ENCODE measurements at places on chromosomes 2 and 18.

DNA sequence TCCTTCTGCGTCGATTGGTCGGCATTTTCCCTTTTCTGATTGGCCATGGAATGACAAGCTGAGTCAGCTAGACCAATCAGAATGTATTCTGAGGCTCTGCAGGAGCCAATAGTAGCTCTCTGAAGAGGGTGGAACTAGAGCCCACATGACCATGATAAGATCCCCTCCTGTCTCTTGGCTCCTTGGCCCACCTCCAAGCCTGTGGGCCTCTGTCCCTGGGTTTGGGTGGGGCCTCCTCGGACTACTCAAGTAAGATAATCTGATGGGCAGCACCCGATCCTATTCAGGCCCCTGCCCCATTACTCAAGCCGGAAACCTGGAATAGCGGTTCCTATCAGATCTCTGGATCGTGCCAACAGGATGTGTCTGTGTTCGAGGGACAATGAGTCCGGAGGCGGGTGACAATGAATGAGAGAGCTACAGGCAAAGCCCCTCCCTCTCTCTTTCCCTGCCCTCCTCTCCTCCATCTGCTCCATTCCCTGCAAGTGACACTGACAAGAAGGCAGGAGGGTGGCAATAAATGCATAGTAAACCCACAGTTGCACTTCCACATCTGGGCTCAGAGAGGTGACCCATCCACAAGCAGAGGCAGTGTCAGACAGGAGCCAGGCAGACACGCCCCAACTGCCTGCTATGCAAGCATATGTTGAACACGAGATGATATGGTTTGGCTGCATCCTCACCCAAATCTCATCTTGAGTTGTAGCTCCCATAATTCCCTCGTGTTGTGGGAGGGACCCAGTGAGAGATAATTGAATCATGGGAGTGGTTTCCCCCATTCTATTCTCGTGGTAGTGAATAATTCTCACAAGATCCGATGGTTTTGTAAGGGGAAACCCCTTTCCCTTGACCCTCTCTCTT, 114.7 kb downstream of the TNS1 start:
- no peak for DNase-seq

- no peak for DNase-seq
Observed at GRCh38 chr2:40559175-40559574, 107.3 kb upstream of the SLC8A1 start.

DNA sequence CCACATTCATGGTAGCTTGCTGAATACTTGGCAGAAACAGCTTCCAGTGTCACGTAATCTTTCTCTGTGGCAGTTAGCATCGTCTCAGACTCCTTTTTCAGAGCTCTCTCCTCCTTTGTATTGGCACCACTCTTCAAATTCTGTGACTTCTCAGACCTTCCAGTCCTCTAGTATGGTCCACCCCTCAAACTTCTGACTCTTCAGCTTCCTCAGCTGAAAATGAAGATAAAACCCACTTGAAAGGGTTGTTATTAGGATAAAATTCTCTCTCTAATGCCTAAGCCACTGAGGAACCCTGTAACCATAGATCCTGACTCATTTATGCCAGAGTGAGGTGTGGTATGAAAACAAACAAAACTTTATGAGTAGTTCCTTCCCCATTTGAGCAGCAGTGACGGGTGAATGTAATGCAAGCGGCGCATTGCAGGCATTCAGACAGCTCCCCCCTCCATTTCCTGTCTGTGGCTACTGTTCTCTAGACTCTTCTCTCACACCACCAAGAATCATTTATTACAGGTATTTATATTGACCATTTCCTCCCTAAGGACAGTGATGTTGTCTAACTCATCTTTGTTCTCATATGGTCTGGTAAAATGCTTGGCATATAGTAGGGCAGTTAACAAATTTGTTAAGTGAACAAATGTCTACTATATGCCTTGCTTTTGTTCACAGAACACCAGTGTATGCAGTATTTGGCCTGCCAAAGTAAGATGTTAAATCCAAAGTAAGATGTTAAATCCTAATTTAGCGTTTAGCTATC, 35.3 kb downstream of the GALNT1 start:
- no peak for DNase-seq

GRCh38 chr2:120944575-120944974, 208.9 kb downstream of the GLI2 start:
- DNase-seq: no peak

GRCh38 chr2:893311-893710, 57.3 kb upstream of the SNTG2 start:
- no peak for DNase-seq

GRCh38 chr2:150621526-150622213, 134.2 kb upstream of the RND3 start:
- no peak for DNase-seq

GRCh38 chr2:236967499-236967783, 118.2 kb upstream of the COPS8 start:
- DNase-seq: no peak

DNA sequence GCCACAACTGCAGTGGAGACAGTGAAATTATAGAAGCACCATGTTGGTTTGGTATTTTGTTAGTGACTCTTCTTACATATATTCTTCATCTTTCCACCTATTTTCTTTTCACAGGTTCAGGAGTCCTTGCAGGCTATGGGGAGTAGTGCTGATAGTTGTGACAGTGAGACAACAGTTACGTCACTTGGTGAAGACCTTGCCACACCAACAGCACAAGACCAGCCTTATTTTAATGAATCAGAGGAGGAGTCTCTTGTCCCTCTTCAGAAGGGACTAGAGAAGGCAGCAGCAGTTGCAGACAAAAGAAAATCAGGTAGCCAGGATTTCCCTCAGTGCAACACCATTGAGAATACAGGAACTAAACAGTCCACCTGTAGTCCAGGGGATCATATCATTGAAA, 23.6 kb downstream of the ITPRID2 start:
- no peak for DNase-seq

DNA sequence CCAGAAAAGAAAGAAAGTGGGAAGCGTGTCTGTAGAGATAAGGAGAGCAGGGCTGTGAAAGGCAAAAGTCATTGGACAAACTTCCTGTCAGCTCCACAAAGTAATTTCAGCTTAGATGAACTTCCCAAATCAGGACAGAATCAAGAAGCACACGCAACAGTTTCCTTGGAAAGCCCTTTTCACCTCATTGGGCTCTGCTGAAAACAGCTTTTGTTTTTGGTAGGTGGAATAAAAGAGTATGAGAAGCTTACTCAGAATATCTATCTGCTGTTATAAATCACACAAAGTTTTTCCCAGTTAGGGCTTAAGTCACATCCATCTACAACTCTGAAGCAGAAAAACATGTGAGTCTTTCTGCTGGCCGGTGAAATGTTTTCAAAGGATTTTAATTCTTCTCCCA, 42.4 kb upstream of the EFEMP1 start:
- DNase-seq: no peak

GRCh38 chr18:42583283-42583731, 532.2 kb downstream of the RIT2 start:
- DNase-seq: no peak

DNA sequence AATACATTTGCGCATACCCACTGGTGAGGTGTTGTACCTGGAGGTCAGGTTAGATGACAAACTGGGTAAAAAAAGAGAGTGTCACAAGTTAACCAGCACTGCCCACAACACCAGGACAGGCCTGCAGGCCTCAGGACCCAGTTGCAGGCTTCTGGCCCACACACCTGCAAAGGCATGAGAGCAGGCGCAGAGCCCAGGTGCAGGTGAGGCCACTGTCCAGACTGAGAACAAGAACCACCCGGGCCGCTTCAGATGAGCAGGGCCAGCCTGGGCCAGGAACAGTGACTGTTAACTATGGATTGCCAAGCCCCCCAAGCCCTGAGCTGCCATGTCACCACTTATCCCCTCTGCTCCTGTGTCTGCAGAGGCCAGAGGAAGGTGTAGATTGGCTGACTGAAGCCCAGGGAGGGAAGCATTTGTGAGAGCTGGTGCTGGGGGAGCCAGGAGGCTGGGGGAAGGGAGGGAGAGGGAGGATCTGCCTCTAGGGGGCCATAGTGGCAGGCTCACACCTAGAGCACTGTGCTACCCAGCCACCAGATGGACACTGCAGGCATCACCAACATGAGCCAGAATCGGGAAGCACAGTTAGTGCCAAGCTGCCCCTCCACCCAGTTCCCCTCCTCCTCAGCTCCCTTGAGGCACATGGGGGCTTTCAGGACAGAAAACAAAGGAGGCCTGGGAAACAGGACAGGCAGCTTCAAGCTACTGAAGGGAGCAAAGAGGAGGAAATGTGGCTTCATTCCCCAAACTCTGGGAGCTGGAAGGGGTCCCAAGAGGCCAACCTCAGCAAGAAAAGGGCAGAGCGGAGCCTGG, 35.4 kb downstream of the SFXN5 start:
- DNase-seq: no peak

GRCh38 chr2:20187331-20187730, 37.6 kb downstream of the SDC1 start:
- DNase-seq: no peak

GRCh38 chr2:45732946-45733345, 81.5 kb downstream of the PRKCE start:
- no peak for DNase-seq

- DNase-seq: no peak
Observed at GRCh38 chr2:9256570-9257043, 50.0 kb downstream of the ASAP2 start.

DNA sequence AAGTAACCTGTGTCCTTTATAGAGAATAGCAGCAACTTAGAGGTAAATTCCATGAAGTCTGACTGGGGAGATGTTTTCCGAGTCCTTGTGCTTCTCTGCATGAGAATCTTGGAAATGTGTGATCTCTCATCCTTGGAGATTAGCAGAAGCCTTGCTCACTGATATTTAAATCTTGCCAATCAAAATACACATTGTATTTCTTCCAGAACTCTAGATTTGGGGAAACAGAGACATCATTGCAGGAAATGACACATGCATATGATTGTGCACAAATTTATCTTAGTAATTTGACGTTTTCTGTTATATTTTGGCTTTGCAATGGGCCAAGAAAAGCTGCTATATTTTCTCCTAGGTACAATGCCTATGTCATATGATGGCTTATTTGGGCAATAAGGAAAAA, 182.6 kb downstream of the ZNF804A start:
- no peak for DNase-seq

DNA sequence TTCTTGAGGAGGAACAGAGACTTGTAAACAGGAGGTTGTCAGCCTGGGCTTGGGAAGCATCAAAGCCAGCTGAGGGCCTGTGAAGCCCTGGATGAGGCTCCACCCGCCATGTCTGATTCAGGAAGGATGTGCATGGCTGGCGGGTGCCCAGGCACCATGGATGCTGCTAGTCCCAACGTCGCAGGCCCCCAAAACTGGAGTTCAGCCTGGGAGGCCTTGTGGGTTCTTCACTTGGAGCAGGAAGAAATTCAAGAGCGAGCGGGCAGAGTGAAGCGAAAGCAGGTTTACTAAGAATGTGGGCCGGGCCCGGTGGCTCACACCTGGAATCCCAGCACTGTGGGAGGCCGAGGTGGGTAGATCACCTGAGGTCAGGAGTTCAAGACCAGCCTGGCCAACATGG, 12.1 kb upstream of the PXDN start:
- no peak for DNase-seq

DNA sequence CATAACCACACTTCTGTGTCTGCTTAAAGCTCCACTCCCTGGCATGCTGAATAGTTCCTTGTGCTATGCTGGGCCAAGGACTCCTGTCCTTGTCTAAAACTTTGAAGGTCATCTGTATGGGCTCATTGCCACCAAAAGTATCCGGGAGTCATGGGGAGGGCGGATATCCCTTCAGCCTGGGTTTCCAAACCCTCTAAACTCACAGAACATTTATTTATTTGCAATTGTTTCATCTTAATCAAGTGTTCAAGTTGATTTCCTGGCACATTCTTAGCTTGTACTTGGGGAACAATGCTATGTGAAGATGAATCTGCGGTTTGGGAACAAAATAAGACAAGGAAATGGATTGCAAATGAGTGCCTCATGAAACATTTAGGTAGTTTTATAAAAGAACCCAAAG, 1.8 kb downstream of the NOSTRIN start:
- DNase-seq: no peak

DNA sequence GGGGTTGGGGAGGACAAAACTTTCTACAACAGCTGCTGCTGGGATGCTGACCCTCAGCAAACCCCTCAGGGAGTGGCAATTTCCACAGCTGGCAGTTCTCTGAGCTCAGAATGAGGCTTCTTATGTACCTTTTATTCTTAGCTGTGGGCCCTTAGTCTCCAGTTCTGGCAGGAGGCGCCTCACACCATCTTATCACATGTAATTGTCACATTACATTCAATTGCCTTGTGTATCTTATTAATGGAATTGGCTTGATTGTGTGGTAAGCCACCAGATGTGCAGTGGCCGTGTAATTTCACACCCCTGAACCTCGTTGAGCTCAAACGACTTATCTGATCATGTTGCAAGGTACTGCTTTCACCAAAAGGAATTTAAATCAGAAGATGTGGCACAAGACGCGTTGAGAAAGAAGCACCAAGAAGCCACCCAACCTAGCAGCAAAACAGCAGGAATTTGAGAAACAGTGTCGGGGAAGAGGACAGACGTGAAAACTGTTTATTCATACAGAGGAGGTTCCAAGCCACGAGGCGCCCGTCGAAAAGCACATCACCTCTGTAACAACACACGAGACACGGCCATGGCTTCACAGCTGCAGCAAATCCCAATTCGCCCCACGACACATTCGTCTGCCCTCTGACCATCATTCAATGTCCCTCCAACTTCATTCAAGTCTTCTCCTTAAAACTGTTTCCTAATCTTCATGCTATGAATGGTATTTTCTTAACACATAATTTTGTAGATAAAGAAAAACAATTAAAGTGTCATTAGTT, 53.6 kb upstream of the LPIN2 start:
- DNase-seq: no peak

DNA sequence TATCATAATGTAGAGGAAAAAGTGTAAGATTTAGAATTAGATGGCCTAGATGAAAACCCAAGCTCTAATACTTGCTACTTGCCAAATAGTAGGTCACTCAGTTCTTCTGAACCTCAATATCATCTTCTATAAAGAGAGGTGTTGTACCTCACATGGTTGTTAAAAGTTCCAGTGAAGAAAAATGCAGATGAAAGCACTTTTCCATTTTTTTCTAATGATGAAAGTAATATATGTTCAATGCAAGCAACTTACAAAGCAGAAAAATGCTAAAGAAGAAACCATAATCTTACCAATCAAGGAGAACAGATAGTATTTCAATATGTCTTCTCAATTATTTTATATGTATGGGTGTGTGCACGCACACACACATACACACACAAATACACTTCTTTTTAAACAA, 52.7 kb upstream of the TMEM17 start:
- no peak for DNase-seq

DNA sequence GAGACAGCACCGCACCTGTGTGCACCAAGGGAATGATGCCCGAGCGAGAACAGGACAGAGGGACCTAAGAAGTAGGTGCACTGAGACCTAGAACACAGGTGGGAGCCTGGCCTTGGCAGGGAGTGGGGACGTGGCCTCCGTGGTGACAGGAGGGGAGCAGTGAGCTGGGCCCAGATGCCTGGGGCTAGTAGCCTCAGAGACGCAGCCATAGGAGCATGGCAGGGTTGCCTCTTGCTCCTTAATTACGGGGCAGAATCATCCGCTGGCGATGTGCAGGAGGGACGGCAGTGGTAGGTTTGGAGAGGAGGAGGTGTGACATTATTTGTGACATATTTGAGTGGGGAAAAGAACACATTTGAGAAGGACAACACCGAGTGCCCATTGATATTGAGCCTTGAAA, 57.0 kb upstream of the HPCAL1 start:
- DNase-seq: no peak

Data from frontal cortex (tissue), 4 donors.